Vagina (tissue), 2 donors: ENCODE measurements at places on chromosomes 3 and 15.

GRCh38 chr3:178705925-178706324 lies 169.7 kb downstream of the KCNMB2 start:
- no peak for DNase-seq

GRCh38 chr3:151216641-151217607 lies 13.9 kb upstream of the GPR171 start:
- DNase-seq = no peak

GRCh38 chr15:58228718-58229117 lies 90.5 kb downstream of the AQP9 start:
- no peak for DNase-seq

DNA sequence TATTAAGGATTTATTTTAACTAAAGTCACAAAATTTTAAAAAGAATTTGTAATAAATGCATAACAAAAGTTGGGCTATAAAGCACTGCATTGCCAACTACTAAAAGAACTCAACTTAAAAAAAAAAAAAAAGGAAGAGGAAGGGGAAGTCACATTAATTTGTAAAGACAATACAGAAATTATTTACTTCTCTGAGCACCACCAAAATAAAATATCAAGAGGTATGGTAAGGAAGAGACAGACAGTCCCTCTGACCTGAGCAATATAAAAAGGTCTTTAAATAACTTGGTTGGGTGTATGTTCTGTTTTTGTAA lies 83.5 kb downstream of the UACA start:
- DNase-seq = no peak

- DNase-seq = no peak
These were observed 456.3 kb downstream of the FOXP1 start for GRCh38 chr3:71127052-71127831.

DNA sequence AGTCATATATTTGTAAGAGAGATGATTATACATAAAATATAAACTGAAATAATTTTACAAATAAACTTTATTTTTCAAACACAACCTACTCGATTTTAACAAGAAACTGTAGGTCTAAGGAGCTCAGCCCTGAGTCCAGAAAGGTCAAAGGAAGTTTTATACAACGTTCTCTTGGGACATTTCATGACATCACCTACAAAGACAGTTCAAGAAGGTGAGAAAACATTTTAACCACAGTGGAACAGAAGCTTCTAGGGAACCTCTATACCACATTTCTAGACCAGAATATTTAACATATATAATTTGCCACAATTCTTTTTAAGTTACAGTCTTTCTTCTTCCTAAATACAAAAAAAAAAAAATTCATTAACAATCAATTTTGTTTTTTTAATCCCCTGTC lies 40.1 kb downstream of the CBLB start:
- no peak for DNase-seq

DNA sequence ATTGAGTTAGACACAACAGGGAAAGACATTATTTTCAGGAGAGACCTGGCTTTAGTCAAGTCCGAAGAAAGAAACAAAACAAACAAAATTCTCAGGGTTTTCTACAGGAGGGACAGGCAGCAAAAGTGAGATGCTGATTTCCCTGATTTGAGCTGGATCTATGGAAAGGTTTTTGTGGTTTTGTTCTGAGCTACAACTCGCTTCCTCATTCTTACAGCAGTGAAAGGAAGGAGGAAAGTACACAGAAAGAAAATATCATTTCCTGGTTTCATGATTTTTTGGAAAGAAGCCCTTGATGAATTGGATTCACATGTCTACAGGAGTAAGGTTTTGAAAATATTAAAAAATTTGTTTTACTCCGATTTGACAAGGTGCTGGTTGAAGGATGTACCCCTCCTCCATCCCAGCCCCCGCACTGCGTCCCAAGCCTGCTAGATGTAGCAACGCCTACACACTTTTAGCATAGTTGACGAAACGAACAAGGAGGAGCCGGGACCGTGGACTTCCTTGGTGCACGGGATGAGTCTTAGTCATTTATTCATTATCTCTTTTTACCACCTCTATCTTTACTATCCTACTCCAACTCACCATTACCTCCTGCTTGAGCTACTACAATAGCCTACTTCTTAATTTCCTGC lies 10.8 kb downstream of the PRICKLE2 start:
- no peak for DNase-seq

DNA sequence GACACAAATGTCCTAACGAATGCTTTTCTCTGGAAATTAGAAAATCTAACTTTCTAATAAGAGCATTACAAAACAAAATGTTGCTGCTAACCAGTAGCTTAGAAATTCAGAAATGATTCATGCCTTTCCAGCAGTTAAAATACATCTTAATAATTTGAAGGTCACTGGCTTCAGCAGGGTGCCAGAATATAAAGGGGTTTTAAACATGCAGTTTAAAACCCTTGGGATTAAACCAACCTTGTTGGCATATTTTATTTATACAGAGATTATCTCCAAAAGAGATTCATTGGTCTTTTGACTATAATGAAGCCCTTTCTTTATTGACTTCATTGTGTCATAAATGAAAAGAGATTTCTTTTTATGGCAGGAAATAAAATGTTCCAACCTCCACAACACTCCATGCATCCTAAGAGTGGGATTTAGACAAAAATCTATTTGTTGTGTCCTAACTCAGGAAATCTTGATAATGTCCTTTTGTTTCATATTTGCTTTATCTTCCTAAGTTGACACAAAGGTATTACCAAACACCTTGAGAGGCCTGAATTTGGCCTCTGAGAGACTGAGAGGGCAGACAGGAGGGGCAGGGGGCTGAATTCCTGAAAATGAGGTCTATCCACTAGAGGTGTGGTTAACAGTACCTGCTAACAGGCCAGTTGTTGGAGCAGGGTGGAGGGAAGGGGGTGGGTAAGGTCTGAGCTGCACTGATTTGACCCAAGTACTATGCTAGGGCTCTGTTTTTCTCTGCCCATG lies 124.4 kb downstream of the FEZF2 start:
- DNase-seq = no peak

- no peak for DNase-seq
These were observed 9.2 kb downstream of the FYCO1 start for GRCh38 chr3:45986303-45986982.

- DNase-seq = no peak
These were observed 985.9 kb downstream of the DIPK2A start for GRCh38 chr3:144957398-144958101.
